HTR-8/SVneo (cell line): ENCODE measurements at places on chromosomes 2 and 18.
A peak's percentile ranks its signal among the peaks of the same experiment; 100 is the strongest.

GRCh38 chr2:241859436-241860183 is 916 bp upstream of the PDCD1 start:
- DNase-seq = no peak

- DNase-seq = no peak
Measured at GRCh38 chr2:235011929-235012631, 60.3 kb downstream of the SH3BP4 start.

DNA sequence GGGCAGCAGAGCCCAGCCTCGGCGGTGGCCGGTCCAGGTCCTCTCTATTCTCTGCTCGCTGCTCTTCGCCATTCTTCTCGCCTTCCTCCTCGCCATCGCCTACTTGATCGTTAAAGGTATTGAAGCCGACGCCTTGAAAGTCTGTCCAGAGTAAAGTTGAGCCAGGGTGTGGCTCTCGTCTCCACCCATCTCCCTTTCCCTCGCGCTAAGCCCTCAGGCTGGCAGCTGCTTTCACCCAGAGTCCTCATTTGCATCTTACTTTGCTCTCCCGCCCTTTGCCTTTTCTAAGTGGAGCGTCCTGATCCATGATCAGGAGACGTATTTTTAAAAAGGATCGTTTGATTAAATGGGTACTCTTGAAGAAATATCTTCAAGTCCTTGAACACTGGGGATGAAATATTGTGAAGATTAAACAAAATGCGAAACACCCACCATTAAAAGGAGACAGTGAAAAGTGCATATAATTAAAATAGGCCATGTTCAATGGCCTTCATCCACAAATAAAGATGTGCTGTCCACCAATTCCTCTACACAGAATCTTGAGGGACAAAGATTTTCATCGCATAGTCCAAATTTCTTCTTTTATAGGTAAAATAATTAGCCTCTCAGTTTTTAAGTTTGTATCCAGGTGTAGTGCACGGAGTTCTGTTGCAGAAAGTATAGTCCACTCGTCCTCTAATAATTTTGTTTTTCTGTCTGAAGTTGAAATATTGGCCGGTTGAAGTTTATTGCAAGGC is 657 bp downstream of the ARL6IP6 start:
- no peak for DNase-seq

- DNase-seq = no peak
Measured at GRCh38 chr2:218398437-218399390, 954 bp upstream of the CTDSP1 start.

GRCh38 chr2:1652034-1652790 is 92.1 kb downstream of the PXDN start:
- no peak for DNase-seq

- peak; percentile 28 for DNase-seq
Measured at GRCh38 chr2:203583701-203584100, 48.6 kb upstream of the RAPH1 start.

GRCh38 chr2:3613524-3613905 is 18.6 kb downstream of the COLEC11 start:
- DNase-seq = no peak

DNA sequence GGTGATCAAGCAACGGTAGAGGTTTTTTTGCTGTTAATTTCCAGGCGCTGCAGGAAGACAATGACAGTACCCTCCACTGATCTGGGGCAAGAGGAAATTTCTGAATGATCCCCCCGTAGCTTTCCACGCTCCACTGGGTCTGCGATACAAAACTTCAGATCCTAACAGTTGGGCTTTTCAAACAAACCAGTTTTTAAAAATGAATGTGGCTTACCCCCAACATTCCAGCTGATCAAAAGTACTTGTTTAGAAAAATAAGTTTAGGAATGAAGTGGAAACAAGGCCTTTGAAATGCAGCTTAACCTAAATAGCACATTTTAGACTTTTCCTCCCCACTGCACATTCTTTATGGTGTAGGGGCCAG is 5.7 kb downstream of the ZFP36L2 start:
- DNase-seq = no peak

GRCh38 chr18:36503477-36503876 is 206.0 kb downstream of the FHOD3 start:
- DNase-seq = no peak

GRCh38 chr18:45836242-45837205 is 11.0 kb downstream of the SIGLEC15 start:
- no peak for DNase-seq

DNA sequence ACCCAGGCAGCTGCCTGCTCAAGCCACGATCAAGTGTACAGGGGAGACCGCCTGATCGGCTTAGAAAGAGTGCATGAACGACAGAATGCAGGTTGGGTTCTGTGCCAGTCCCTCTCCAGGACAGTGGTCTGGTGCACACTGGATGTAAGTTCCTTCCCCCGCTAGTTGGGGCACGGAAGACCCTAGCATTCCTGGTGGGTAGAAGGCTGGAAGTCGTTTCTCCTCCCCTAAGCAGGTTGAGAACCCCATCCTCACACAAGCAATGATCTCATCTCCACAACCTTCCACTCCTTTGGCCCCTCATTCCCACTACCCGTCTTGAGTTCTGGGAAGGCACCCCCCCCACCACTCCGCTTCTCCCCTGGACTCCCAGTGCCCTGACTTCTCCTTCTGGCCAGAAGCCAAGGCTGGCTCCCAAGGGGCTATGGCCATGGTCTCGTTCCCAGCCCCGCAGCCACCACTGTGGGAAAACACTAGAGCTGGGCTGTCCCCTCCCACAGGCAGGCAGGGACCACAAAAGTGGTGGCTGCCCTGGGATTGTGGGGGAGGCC is 1.4 kb upstream of the ANKRD39 start:
- DNase-seq = no peak

DNA sequence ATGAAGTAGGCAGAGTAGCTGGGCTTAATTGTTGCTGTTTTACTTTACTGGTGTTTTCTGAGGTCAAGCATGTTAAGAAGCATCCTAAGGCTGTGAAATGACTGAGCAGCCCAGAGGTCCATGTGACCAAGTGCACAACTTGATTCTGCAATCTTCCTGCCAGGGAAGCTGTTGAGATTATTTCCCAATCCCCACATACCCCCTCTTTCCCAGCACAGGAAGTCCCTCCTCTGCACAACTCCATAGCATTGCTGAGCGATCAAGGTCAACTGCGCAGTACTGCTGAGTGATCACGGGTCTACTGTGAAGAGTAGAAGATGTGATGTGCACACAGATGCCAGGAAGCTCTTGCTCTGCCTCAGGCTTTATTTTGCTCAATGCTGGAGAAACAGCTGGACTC is 105.8 kb downstream of the GALNT14 start:
- no peak for DNase-seq

GRCh38 chr18:36589857-36590543 is 238.8 kb downstream of the TPGS2 start:
- no peak for DNase-seq

- no peak for DNase-seq
Measured at GRCh38 chr18:76351961-76352581, 143.0 kb downstream of the ZNF516 start.

DNA sequence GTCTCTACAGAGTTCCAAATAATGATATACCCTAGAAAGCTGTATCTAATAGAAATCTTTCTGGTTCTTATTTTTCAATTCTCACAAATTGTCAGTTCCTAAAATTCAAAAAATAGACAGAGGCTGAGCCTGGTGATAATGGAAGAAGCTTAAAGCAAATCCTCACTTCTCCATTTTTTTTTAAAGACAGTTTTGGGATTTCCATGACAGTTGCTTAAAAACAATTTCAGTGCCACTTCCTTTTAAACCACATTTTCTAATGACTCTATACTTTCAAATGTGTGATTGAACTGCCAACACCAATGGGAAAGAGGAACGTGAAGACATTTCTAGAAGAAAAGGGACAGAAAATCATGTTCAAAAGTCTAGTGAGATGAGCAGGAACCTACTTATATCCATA is 4.0 kb downstream of the GKN2 start:
- no peak for DNase-seq

- DNase-seq = no peak
Measured at GRCh38 chr2:24580561-24580960, 89.5 kb downstream of the NCOA1 start.

GRCh38 chr2:100784681-100785080 is 35.3 kb upstream of the NPAS2 start:
- DNase-seq = no peak

- peak; percentile 84 for DNase-seq
Measured at GRCh38 chr2:237731663-237732062, 66.9 kb upstream of the RBM44 start.

DNA sequence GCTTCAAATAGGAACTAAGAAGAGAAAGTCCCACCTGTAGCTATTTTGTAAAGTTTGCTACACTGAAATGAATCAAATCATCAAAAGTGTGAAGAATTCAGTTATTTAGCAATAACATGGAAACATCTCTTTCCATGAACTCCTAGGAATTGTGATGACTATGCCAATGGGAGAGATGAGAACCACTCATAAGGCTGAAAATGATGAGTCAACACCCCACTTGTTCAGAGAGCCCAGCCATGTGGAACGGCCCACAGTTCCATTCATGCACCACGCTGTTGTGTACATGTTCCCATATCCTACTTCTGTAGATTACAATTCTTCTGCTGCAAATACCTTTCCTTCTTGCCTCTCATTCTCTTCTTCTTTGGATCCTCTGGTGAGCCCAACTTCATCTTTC is 645.5 kb upstream of the ID2 start:
- DNase-seq = no peak

GRCh38 chr2:238596571-238597551 is 170.1 kb downstream of the ASB1 start:
- peak; percentile 96 for DNase-seq

GRCh38 chr2:52141076-52141475 is 1109.1 kb upstream of the NRXN1 start:
- no peak for DNase-seq

DNA sequence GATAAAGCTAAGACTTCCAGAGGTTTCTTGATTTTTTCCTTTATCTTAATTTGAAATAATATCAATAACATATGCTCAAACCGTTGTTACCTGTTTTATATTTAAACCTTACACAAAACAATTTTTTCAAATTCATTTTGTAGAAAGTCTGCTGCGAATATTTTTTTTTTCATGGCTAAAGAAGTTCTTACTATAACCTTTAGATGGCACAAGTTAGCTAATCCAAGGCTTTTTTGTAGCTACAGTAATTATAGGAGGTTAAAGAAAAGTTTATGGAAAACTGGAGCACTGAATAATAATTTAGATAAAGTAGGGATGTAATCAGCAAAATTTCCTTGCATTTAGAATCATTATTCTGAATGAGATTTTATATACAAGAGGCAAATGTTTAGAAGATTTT is 78.0 kb upstream of the PNPT1 start:
- DNase-seq = peak; percentile 25

DNA sequence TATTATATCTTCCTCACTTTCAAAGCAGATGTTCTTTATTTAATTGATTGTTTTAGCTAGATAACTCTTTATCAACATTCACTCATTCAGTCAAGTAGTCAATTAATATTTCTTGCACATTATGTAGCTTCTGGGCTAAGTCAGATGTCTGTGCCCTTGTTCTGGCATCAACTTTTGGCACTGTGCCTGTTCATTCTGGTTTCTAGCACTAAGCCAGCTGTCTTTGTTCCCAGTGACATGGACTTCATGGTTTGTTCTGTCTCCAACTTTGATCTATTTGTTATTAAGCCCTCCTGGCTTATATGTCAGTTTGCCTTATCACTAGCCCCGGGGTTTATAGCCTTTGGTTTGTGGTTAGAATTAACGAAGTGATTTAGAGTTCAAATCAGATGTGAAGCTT is 247.9 kb upstream of the SYT4 start:
- DNase-seq = no peak

GRCh38 chr2:84866122-84866521 is 14.8 kb downstream of the TRABD2A start:
- no peak for DNase-seq

DNA sequence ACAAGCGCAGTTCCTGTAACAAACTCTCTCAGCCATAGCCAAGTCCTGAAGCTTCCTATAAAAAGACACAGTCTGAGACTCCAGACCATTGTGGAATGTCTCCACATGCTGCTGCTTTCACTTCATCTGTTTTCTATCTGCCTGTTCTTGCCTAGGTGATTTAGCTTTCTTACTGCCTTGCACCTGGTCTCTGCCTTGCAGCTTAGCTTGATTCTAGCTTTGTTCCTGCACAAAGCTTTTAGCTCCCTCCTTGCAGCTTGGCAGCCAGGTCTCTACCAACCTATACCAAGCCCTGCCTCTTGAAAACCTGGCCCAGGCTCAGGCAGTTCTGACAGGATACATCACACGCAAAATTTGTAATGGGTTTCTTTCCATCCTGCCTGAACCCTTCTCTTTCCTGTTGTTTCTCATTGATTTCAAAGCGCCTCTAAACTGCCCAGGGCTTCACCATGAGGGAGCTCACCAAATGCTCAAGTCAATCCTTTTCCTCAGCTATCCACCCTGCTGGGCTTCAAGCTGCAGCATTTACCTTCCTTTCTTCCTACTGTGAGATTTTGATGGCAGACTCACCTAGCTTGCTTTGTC is 941.3 kb upstream of the NXPH2 start:
- no peak for DNase-seq

GRCh38 chr18:36419188-36419899 is 121.8 kb downstream of the FHOD3 start:
- no peak for DNase-seq

- no peak for DNase-seq
Measured at GRCh38 chr2:135023886-135024485, 23.3 kb downstream of the MAP3K19 start.

GRCh38 chr18:35490894-35491699 is 6.7 kb downstream of the INO80C start:
- no peak for DNase-seq

GRCh38 chr2:174149530-174149929 is 98.8 kb downstream of the OLA1 start:
- DNase-seq = no peak

GRCh38 chr2:186518945-186519344 is 32.9 kb downstream of the ZC3H15 start:
- DNase-seq = no peak

DNA sequence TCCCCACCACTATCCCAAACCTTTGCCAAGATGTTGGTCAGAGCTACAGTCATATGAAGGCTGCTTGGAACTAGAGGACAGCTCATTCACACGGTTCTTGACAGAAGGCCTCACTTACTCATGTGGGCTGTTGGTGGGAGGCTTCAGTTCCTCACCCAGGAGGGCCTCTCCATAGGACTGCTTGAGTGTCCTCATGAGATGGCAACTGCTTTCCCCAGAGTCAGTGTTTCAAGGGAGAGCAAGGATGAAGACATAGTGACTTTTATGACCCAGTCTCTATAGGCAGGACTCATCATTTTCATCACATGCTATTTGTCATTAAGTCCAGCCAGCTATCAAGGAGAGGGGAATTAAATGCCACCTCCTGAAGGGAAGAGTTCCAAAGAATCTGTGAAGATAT is 33.4 kb upstream of the OLA1 start:
- no peak for DNase-seq

GRCh38 chr2:32991091-32991845 is 44.5 kb downstream of the LTBP1 start:
- DNase-seq = no peak

DNA sequence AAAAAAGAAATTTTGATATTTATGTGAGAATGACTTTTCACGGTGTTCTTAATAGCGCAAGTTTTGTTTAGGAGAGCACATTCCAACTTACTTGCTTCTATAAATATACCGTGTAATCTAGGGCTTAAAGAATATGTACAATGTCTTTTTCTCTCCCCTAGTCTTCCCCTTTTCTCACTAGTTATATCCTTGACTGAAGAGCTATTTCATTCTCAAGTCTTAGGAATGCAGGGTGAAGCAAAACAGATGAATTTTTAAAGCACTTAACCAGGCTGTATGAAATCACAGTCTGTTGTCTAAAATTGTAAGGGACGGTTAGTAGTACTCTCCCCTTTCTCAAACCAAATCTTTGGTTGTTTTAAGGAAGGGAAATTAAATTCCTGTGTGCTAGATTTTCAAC is 29.6 kb upstream of the SLC30A6 start:
- DNase-seq = no peak
